Activated gamma-delta T cell treated with Interleukin-2 at 50 U/mL for 16 hours (primary cell): ENCODE measurements at places on chromosomes 5 and 9.

- DNase-seq = no peak
Observed at GRCh38 chr9:112382501-112383364, 2.8 kb downstream of the HSDL2 start.

- peak; percentile 18 for DNase-seq
Observed at GRCh38 chr5:177312649-177313181, 1.0 kb upstream of the MXD3 start.

DNA sequence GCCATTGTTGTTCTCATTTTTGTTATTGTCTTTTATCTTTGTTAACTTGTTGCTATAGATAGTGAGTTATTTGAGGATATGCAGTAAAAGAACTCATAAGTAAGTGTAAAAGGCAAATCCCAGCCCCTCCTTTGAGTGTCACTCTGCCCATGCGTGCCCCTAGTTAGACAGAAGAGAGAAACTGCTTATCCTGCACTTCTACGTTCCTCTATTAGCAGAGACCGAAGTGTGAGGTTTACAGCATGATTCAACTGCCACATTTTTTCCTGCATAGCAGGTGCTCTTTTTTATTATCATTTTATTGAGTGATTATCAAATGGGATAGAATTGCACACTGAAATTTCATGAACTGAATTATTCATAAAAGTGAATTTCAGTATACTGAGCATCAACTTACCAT lies 12.0 kb upstream of the DNAH5 start:
- no peak for DNase-seq

GRCh38 chr9:5622016-5622415 lies 6.9 kb upstream of the RIC1 start:
- no peak for DNase-seq

DNA sequence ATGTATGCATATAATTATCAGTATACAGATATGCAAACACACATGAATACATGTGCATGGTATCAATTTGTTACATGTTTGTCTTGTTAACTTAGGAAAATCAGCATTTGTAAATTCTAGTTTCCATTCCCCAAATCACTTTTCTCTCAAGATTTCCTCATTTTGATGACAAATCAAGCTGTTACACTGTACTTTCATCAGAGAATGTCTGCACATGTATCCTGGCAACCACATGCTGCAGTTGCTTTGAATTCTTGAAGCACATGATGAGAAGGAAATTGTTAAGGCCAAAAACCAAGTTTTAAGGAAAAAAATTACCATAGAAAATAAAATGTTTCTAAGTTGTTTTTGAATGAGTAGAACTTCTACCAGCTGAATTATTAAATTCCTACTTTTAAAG lies 1834.5 kb downstream of the EFNA5 start:
- no peak for DNase-seq

- no peak for DNase-seq
Observed at GRCh38 chr9:94979904-94980507, 253.5 kb downstream of the AOPEP start.

- no peak for DNase-seq
Observed at GRCh38 chr5:115487756-115488155, 56.8 kb downstream of the FEM1C start.

DNA sequence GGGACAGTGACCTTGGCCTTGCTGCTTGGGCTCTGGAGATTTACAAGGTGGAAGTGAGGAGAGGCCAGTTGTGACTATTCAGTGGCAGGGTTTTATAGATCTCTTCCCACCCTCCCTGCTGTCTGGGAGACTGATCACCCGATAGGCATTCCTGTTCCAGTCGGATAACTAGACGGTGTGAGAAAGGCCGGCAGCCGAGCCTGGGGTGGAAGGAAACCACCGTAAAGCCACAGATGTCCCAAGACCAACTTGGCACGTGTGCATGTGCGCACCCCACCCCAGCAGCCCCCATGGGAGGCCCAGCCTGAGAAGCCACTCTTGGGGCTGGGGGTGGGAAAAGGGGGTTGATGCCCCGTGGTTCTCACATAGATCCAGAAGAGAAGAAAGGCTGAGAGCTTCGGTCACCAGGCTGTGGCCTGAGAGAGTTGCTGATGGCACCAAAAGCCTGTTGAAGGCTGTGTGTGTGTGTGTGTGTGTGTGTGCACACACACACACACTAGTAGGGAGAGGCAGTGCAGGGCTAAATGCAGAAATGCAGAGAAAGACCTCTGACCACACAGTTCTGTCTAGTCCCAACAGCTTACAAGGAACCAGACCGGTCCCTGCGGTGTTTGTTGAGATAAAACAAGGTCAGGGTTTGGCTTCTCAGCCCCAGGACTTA lies 225.8 kb downstream of the FANCC start:
- DNase-seq = no peak

DNA sequence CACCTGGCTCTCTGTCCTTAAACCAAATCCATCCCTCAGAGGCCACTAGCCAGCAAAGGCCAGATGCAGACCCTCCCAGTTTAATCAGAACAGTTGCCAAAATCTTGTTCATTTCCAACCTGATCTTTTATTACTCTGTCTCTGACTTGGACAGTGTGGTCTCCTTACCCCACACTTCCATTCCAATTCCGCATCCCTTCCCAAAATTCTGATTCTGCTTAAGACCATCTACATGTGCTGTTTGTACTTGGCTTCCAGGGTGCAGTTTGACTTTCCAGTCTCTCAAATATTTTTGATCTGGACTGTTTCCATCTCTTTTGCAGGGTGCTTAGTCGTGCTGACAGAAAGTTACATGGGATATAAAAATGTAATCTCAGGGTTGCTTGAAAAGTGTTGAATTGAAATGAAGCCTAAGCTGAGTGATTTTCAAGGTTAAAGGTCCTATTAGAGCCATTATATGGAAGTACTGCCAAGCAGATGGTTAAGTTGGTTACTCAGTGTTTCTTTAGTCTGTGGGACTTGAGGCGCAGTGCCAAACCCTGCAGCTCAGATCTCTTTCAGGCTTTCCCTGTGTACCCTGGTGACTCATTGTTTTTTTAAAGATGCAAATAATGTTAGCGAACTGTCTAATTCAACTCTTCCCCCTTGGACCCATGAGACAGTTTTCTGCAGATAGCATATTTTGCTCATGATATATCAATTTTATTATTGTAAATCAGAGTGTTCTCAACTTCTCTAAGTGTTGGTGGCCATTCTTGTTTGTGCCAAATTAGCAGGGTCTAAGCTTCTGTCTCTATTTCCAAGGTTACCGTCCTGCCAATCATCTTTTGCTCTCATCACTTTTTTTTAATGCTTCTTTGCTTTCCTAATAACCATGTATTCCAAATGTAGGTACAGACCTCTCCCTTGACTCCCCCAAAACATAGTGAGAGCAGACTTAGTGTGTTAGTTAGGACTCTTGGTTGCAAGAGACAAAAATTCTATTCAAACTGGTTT lies 18.2 kb upstream of the DCP2 start:
- DNase-seq = no peak

DNA sequence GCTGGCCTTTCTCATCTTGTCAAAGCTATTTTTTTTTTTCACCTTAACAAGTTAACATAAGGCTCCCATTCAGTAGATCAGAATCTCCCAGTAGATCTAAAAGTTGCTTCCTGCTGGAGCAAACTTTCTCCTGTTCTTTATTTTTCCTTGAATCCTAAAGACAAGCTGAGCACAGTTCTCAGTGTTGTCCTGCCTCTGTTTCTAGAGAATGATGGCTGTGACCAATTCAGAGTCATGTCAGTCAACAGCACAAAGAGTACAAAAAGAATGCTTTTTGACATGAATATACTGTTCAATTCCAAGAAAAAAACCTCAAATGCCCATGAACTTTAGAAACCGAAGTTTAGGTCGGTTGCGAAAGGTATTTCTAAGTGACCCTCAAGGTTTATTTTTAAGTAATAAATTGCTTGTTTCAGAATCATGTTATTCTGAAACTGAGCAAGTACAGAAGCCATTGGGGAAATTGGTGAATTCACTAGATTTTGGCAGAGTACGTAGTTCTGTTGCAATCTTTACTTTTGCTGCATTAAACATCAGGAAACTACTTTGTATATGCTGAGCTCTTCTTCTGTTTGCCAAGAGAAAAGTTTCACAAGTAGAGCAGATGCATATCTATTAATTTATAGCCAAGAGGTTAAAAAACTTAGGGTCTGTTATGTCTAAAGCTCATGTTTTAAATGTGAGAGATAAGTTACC lies 161.7 kb upstream of the RPS23 start:
- no peak for DNase-seq

DNA sequence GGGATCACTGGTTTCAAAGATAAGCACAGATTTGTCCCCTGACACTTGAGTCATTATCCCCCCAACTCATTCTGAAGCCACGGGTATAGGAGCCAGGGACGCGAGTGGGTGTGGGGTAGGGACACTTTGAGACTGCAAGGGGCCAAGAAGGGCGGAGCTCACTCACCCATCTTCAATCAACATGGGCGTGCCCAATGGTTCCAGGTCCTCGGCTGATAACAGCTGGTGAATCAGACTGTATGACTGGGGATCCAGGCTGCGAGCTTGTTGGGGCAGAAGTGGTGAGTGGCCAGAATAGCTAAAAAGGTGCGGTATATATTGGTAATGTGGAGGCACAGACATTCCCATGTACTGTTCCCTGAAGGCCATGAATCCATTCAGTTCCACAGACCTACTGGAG lies 30.7 kb upstream of the NR5A1 start:
- no peak for DNase-seq

DNA sequence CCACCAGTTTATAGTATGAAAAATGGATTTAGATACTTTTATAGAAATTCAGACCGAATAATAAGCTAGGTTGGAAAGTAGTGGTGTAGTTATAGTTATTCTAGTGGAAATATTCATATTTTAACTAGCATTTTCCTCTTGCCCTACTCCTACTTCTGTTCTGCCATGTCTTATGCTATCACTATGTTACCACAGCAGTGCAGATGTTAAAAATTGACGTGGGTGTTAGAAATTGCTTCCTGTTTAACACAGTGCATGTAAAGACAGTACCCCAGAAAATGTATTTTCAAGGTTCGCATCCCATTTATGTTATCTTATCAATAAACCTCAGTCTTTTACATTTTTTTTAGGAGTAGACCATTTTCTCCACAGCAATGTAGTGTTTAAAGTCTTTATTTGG lies 774.2 kb upstream of the CDH10 start:
- no peak for DNase-seq

- DNase-seq = no peak
Observed at GRCh38 chr9:12510551-12510950, 182.6 kb upstream of the TYRP1 start.

GRCh38 chr5:58348996-58349728 lies 110.7 kb downstream of the PLK2 start:
- no peak for DNase-seq

DNA sequence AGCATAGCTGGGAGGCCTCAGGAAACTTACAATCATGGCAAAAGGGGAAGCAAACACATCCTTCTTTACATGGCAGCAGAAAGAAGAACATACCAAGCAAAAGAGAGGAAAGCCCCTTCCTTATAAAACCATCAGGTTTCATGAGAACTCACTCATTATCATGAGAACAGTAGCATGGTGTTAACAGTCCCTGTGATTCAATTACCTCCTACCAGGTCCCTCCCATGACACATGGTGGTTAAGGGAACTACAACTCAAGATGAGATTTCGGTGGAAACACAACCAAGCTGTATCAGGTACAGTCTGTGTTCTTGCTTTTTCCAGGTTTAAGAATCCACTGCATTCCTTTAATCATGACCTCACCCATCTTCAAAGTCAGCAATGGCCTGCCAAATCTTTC lies 514.2 kb downstream of the KCTD16 start:
- no peak for DNase-seq

DNA sequence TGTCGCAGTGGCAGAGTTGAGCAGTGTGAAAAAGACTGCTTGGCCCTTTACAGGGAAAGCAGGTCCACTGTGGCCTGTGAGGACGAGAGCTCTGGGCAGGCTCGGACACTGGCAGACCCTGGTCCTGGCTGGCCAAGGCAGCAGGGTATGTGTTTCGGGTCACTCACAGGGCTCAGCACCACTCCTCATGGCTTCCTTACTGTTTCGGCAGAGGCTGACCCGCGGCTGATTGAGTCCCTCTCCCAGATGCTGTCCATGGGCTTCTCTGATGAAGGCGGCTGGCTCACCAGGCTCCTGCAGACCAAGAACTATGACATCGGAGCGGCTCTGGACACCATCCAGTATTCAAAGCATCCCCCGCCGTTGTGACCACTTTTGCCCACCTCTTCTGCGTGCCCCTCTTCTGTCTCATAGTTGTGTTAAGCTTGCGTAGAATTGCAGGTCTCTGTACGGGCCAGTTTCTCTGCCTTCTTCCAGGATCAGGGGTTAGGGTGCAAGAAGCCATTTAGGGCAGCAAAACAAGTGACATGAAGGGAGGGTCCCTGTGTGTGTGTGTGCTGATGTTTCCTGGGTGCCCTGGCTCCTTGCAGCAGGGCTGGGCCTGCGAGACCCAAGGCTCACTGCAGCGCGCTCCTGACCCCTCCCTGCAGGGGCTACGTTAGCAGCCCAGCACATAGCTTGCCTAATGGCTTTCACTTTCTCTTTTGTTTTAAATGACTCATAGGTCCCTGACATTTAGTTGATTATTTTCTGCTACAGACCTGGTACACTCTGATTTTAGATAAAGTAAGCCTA lies 15.7 kb downstream of the SQSTM1 start:
- DNase-seq = peak; percentile 54

DNA sequence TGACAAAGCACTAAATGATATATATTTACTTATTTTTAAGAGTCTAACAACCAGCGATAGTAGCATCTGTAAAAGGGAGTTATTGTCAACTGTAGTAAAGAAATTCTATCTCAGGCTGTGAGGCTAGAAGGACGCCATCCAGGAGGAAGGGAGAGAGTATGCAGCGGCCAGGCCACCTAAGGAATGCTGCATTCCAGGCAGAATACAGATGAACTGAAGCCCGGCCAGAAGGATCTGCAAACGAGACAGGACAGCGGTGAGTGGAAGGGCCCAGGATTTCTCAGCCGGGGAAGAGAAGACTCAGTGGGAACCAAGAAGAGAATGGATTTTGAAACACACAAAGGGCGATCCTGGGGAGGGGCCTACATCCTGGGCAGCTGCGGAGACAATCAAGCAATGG lies 7.4 kb downstream of the RETREG1 start:
- no peak for DNase-seq

GRCh38 chr5:114412510-114413171 lies 50.8 kb downstream of the KCNN2 start:
- no peak for DNase-seq

DNA sequence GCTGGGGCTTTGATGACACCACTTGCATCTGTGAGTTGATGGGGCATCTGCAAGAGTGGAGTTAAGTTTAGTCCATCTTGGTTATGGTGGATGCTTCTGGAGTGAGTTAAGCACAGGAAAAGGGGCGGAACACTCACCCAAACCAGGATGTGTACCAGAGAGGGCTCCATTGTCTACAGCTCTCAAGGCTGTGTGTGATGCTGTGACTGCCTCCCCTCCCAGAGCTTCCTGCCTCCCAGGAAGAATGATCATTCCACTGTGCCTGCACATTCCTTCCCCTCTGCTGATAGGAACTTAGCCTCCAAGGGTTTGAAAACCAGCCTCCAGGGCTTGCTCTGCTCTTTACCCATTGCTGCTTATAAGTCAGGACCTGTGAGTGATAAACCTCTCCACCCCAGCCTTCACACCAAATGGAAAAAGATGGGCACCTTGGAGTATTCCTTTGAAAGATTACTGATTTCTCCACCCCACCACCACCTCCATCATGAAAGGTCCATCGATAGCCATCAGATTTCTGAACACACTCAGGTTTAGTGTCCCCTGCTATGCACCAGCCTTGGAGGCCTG lies 160.1 kb upstream of the SPRY4 start:
- DNase-seq = no peak
